ENCODE measurements at places on chromosomes 5 and 9.
A peak's percentile ranks its signal among the peaks of the same experiment; 100 is the strongest.

DNA sequence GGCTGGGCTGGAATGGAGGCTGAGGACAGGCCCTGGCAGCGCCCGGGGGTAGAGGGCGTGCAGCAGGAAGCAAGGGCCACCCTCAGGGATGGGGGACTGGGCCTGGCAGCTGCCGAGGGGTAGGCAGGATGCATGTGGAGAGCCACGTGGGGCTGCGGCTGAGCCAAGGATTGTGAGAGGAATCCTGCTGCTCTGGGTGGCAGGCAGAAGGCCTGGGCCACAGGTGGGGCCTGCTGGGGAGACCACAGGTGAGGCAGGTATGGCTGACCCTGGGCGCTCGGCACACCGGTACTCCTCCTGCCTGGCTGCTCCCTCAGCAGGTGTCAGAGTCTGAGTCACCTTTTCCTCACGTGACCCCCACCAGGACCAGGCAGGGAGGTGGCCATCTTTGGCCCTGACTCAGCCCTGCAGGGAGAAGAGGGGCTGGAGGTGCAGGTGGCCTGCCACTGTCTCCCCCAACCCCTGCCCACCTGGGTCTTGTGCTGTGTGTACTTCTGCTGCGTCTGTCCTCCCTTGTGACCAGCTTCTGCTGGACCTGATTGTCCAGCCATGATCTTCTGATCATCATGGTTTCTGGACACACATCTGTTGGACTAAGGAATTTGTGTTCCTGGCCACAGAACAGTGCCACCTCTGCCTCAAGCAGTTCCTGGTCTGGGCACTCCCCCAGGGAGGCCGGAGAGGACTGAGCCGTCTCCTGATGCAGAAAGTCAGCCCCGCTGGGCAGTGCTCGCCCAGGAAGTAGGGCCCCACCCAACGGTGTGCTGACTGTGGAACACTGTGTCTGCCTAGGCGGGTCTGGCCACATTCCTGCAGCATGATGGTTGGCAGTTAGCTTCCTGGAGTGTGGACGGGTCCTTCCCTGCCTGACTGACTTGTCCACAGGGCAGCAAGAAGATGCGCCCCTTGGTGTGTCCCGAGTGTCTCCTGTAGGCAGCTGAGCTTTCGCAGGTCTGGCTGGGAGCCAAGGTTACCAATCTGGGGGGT is 6.4 kb downstream of the ARRDC1 start:
- DNase-seq, result peak; percentile 88

DNA sequence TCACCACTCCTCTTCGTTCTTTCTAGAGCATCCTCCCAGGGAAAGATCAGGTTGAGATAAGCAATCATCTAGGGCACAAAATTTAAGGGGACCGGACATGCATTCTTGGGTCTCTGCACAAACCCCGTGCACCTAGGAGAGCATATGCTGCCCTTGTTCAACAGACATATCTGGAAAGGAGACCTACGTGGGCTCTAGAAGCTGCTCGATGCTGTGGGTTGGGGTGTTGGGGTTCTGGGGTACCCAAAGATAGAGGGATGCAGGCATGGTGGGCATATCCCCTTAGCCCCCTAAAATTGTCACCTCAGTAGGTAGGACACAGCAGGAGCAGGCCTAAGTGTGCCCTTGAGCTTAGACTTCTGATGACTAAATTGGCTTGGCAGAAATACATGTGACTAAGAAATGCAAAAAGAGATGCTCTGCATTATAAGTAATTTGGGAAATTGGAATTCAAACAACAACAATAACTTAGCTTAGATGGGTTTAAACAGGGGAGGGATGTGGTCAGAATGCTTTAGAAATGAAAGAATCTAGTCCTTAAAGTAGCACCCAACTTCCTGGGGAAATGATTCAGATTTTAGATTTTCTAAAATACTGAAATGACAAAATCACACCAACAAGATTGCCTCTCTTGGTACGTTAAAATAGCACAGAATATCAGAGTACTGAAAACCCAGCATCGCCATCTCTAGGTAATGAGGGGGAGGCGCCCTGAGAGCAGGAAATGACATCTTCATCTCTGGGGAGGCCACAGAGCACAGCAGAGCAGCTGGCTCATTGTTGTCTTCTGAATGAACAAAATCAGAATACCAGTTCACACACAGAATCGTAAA is 172.3 kb downstream of the GNA14 start:
- peak; percentile 25 for DNase-seq

- no peak for DNase-seq
Observed at GRCh38 chr5:65672796-65673195, 48.0 kb downstream of the SHLD3 start.

DNA sequence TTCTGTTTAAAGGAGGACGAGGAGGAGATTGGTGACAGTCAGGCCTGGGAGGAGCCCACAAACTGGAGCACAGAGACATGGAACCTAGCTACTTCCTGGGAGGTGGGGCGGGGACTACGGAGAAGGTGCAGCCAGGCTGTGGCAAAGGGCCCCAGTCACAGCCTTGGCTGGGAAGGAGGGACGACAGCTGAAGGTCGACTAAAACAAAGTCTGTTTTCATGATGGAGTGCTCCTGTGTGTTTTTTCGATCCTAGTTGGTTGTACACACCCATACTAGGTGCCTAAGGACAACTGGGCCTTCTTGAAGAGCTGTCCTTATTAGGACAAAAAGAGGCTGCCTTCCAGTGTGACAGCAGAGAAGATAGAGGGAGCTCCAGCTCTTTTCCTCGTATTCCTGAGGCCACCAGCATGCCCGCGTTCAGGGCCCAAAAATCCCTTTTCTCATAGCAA is 2.9 kb downstream of the CCDC107 start:
- no peak for DNase-seq

- DNase-seq, result no peak
Observed at GRCh38 chr5:119275146-119275545, 80.7 kb upstream of the TNFAIP8 start.

GRCh38 chr9:89993678-89994630 is 389.1 kb downstream of the GADD45G start:
- DNase-seq, result no peak

GRCh38 chr9:116208417-116209232 is 55.0 kb downstream of the PAPPA start:
- DNase-seq, result no peak

GRCh38 chr5:81417052-81417451 is 23.1 kb upstream of the ACOT12 start:
- DNase-seq, result no peak

- DNase-seq, result peak; percentile 67
Observed at GRCh38 chr9:134136118-134136995, 475 bp downstream of the WDR5 start.

DNA sequence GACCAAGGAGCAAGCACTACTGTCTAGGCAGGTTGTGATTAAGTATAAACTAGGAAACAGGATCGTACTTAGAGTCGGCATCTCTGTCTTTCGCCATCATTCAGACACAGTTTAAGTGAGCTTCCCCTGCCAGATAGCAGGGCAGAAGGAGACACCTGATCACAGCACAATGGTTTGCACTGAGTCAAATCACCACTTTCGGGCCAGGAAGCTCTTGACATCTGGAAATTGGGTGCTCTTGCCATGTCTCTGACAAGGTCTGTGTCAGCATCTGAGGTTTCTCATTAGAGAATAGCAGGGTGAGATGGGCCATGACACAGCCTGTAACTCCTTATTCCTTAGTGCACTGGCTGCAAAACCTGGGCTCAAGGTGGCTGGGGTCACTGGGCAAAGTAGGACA is 8.3 kb downstream of the ADRB2 start:
- no peak for DNase-seq

DNA sequence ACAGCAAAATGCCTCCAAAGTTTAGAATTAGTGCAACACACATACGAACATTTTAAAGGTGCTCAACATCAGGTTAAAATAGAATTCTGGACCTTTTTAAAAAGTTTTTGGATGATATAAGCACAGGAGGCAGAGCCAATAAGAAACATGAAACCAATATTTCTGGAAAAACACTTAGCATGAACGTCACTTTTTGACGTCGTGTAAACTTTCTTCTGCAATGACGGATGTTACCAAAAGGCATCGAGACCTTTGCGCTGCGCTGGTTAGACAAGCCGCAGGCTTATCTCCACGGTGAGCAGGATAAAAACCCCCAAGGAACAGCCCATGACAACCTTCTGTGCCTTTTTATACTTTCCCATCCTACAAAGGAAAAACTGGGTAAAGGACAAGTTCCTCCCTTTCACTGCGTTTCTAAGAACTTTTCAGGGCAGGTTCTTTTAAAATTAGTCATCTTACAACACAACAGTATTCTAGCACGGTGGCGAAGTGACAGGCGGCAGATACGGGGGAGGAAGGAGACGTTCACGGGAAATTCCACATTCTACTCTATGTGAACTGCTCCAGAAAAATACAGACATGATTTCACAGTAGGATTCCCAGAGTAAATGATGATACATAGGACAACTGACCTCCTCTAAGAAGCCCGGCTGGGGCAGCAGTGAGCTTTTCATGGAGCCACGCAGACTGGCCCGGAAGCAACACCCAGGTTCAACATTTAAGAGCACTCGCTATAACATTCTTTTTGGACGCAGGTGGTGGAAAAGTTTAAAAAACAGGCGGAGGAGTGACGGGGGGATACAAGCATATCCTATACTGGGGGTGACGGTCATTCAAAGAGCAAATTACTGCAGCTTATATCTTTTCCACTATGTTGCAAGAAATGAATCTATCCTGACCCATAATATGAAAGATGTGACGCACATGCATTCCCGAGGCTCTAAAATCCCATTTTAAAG is 52.4 kb downstream of the USP20 start:
- DNase-seq, result no peak

DNA sequence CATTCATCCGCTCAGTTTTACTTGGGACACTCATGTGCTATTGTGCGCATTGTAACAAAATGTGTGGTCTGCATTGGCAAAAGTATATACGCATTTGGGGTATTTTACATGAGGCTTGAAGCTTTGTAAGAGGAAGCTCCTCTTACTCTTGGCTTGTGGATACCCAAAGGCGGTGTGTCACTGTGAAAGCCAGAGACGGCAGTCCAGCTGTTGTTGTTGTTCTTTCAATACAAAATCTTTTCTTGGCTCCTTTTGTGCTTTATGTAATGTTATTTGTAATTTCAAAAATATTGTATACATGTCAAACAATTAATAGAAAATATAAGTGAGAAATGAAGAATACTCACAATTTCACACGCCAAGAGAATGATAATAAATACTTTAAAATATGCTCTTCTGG is 128.3 kb upstream of the MOCS2 start:
- DNase-seq, result no peak

GRCh38 chr9:34628656-34629490 is at the start of gene ARID3C:
TSS of gene ARID3C (minus strand) at chr9:34629066. CDS start at chr9:34628014, 1,052 bp downstream.
- DNase-seq, result peak; percentile 6

DNA sequence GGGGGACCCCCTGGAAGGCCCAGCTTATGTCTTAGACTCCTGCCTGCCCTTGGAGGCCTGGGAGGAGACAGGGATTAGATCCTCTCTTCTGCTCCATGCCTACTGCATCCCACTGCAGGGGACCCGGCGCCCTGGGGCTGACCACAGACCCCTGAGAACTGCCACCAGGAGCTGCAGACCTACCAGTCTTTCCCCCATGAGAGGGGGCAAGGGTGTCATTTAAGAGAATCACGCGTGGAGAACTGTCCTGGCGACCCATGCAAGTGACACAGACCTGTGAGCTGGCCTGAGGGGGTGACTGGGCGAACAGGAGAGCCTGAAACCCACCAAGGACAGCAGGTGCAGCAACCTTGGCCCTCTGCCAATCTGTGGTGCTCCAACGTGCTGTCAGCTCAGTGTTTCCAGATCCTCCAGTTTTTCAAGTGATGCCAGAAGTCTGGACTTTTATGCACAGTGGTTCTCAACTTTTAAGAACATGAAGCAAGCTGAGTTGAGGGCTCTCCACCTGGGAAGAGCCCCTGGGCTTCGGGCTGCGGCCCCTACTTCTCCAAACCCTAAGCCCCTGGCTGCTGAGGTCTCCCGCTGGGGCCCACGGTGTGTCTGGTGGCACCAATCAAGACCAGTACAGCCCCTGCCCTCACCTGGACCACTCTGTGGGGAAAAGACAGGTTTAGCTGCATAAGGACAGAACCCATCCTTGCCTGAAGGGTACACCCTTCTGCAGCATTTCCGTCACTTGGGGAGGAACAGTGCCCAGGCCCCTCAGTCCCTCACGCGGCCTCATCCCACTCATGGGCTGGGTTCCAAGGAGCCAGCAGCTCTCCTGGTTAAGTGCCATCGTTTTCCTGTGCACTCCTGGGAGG is 18.2 kb downstream of the GFPT2 start:
- peak; percentile 3 for DNase-seq

- DNase-seq, result no peak
Observed at GRCh38 chr5:89313804-89314588, 431.0 kb upstream of the MEF2C start.

DNA sequence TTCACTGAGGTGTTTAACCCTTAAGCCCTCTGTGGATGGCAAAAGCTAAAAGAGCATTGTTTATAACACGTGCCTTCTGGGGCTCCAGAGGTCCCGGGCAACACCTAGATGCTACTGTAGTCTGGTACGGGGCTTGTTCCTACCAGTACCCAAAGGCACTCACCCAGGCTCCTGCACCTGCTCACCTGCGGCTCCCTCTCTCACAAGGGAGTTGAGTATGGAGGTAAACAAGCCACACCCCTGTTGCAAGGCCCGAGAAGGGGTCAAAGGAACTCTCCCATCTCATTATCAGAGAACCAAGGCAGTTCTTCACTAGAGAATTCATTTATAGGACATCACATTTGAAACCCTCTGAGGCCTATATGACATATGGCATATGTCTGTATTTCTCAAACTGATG is 53.4 kb upstream of the IL6ST start:
- no peak for DNase-seq

Measured in NCI-H1417 (cell line).